ENCODE measurements at places on chromosomes 3 and 15.

- DNase-seq, result no peak
These were observed 94.6 kb upstream of the IQSEC1 start for GRCh38 chr3:13167829-13168228.

- no peak for DNase-seq
These were observed 34.8 kb upstream of the CHRNB4 start for GRCh38 chr15:78675617-78676360.

- no peak for DNase-seq
These were observed 8.7 kb downstream of the ISG20 start for GRCh38 chr15:88647351-88648105.

DNA sequence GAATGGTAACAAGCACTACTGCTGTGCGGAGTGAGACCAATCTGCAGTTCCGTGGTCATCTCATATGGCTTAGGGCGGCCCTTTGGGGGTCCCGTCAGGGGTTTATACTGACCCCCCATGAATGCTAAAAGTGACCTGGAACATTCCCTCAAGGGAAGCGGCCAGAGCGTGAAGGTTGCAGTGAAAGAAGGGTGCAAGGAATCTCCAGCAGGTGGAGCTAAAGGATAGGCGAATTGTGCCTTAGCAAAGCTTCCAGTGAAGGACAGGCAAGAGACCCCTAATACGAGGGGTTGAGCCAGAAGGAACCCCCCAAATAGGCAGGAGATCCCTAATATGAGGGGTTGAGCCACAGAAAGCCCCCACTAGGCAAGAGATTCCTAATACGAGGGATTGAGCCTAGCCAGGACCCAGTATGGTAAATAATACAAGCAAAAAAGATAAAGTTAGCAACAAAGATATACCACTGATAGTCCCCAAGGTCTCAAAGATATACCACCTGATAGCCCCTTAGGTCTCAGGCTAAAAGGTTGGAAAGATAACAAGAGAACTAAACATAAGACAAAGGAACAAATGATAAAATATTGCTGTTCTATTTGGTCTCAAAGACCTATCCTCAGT, 32.8 kb downstream of the ZNF589 start:
- no peak for DNase-seq

- no peak for DNase-seq
These were observed 150.3 kb upstream of the NR2F2 start for GRCh38 chr15:96180087-96180748.

DNA sequence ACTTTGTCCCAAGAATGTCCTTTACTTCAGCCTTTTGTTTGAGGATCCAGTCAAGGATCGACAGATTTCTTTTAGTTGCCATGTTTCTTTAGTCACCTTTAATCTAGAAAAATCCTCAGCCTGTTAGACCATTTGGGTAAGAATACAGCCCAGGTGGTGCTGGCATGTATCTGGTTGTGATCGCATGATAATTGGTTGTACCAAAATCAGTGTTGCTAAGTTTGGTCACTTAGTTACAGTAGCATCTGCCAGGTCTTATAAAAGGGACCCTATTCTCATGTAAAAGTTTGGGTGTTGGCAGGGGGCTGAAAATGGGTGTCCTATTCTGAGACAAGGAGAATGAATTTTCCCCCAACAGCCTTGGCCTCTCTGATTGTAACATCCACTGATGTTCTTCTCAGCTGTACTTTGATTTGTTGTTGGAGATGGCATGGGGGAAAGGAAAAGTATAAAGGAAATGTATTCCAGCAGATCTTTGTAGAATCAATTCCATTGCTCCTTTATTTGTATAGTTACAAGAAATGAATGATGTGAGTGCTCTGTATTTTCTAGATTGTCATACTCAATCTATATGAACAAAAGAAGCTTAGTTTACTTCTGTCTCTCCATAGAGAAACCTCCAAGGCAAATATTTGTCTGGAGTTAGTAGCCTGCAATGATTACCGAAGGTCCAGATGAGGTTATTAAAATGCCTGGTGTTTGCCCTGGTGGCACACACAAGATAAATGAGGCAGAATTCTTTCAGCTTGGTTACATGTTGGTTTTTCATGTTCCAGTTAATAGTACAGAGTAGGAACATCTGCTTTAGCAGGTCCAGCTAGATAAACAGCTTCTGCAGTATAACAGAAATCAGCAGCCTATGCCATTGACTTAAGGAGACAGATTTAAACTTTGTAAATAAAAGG, 65.7 kb downstream of the CMTM8 start:
- no peak for DNase-seq

- no peak for DNase-seq
These were observed 227.5 kb downstream of the MAGI1 start for GRCh38 chr3:65811086-65811761.

GRCh38 chr15:55737373-55737772, 5.6 kb downstream of the PRTG start:
- no peak for DNase-seq

GRCh38 chr3:111152496-111152895, 80.9 kb downstream of the NECTIN3 start:
- no peak for DNase-seq

- DNase-seq, result no peak
These were observed 264.8 kb downstream of the ROBO2 start for GRCh38 chr3:77304700-77305021.

DNA sequence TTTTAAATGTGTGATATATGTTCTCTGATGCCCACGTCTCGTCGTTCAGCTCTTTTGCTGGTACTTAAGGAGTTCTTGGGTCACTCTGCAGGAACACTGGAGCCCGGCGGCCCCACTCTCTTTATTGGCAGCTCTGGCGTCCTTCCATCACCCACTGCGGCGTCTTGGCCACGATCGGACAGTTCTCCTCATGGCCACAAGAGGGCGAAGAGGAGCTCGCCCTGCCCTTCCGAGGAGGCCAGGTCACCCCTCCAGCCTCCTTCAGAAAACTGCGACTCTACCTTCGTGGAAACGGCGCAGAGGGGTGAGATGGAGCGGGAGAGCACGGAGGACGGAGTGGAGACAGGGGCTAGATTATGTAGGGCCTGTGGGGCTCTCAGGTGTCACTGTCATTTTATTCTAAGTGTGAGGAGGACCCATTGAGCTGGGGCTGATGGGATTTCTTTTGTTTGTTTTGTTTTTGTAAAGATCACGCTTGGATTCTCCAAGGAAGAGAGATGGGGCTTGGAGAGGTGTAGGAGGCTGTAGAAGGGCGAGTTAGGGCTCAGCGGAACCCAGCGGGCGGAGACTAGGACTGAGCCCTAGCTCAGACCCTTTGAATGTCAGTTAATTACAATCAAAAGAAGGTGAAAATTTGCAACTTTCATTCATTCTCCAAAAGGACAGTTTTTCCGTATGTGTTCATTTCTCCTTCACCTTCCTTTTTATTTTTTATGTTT, 28.0 kb upstream of the GABRA5 start:
- DNase-seq, result no peak

GRCh38 chr3:46888705-46889104, 11.2 kb downstream of the PTH1R start:
- no peak for DNase-seq

DNA sequence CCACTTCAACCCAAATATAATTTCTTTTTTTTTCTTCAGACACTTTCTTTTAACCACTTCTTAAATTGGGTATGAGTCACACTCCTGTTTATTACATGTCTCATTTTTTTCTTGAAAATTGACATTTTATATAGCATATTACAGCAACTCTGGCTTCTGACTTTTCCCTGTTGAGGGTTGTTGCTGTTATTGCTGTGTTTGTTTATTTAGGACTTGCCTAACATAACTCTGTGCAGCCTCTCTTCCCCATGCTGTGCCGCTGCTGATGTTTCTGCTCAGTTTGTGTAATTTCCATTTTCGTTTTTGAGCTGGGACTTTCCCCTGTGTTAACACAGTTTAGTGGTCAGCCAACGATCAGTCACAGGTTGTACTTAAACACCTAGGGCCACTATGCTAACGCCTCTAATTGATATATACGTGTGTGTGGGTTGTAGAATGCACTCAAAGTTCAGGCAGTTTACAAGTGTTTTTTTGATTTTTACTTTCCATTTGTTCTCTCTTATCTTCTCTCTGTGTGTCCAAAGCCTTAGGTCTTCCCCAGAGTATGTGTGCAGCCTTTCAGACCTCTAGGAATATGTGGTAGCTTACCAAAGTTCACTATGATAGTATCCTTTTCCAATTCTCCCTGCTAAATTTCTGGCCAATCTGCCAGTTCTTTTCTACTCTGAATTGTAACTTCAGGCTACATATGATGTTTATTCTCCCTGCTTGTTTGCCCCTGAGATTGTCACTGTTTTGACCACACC, 337.2 kb downstream of the ZBTB20 start:
- DNase-seq, result no peak

DNA sequence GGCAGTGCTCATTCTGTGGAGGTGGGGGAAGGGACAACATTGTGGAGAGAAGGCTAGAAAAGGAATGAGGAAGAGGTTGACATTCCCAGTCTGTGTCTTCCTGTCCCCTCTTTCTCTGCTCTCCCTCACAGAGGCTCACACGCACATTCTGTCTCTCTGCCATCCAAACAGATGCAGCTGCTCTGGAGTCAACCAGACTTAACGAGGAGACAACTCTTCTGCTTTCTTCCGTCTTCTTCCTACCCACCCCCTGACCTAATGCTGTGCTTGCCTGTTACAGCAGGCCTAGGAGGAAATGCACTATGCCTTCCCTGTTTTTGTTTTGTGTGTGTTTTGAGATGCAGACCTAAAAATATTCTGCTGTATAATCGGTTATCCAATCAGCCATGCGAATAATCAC, 121.9 kb downstream of the CACNA1D start:
- no peak for DNase-seq

GRCh38 chr3:15976524-15976923, 178.7 kb upstream of the ANKRD28 start:
- no peak for DNase-seq

DNA sequence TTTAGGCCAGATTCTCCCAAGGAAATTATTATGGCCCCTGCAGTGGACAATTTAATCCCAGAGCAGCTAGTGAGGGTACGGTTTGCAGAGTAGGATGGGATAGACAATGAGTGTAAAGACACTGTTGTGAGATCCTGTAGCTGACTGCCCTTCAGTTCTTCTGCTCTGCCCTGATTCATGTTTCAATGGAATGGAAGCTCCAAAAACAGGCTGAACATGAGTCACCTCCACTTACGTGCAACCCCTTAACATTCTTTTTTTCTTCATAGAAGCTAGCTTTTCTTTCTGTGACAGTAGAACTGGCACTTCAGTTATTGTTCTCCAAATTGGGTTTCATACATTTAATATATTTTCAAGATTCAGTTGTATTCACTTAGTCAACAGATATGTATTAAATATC, 32.1 kb downstream of the CLDN18 start:
- no peak for DNase-seq

DNA sequence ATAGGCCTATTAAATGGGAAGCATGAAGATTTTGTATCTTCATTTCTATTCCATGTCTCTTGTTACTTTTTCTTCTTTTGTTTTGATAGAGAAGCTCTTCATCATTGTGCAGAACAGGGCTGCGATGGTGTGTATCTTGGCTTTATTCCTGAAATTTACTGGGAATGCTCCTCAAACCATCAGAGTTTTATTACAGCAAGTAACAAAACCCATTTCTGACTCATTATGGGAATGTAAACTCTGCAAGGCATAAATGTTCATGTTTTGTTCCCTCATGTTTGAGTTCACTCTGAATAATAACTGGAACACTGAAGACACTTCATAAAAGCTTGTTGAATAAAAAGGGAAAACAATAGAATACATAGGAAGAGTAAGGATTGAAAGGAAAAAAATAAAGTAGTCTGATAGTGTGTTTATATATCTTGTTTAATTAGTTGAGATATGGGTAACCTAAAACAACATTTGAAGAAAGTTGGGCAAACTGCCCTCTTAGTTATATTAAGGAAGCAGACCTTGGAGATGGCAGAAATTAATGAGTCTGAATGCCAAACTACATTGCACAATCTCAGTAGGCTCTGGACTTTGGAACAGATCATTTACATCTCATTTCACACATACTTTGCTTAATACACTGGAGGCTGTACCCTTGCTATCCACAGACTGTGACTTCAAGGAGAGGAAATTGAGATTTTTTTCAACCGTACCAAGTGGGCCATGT, 521.5 kb downstream of the GRM7 start:
- DNase-seq, result no peak

DNA sequence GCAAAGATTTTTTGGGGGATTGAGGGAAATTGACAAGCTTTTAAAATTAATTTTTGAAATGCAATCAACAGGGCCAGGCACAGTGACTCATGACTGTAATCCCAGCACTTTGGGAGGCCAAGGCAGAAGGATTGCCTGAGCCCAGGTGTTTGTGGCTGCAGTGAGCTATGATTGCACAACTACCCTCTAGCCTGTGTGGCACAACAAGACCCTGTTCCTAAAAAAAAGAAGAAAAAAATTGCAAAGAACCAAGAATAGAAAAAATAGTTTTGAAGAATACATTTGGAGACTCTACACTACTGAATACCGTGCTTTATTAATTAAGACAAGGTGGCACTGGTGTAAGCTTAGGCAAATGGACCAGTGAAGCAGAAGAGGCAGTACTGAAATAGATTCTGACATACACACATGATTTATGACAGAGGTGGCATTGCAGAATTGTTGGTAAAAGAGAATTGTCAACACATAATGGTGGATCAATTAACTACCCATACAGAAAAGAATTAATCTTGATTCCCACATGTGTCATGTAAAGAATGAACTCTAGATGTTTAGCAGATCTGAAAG, 443.3 kb upstream of the ATP11B start:
- DNase-seq, result no peak

GRCh38 chr15:101169495-101170071, 82.3 kb downstream of the CHSY1 start:
- no peak for DNase-seq

- no peak for DNase-seq
These were observed 39.1 kb upstream of the CMTM7 start for GRCh38 chr3:32352563-32352962.

DNA sequence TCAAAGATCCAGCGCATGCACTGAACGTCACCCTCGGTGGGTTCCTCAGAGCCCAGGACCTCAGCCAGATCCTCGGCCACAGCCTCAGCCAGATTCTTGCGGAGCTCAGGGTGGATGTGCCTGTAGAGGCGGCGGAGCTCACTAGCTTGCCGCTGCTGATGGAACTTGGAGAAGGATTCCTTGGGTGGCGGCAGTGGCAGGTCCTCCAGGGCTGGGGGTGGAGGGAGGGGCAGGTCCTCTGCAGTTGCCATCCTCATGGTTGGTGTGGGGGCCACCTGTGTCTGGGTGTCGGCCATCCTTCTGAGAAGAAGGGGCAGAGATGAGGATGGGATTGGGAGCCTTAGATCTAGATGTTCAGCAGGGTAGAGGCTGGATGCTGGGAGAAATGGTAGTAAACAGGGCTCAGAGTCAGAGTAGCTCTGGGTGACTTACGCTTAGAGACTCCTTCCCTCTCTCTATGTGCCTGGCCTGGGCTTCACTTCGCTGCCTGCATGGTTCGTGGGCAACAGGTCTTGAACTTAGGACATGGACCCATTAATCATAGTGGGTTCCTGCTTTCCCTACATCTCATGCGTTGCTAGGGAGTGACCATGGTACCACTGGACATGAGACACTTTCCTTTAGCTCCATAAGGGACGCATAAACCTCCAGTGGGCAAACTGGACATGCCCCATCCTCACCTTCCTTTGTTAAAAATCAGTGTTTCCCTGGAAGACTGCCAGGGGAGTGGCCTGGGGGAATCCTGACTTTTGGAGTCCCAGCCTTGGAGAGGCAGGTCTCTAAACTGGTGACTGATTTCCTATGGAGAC, 3.0 kb downstream of the XIRP1 start:
- DNase-seq, result no peak
